ENCODE measurements at places on chromosomes 12 and 14.

- DNase-seq, result no peak
Measured at GRCh38 chr12:12056951-12057350, 13.8 kb upstream of the BCL2L14 start.

- DNase-seq, result no peak
Measured at GRCh38 chr12:62744551-62744950, 190.4 kb downstream of the PPM1H start.

DNA sequence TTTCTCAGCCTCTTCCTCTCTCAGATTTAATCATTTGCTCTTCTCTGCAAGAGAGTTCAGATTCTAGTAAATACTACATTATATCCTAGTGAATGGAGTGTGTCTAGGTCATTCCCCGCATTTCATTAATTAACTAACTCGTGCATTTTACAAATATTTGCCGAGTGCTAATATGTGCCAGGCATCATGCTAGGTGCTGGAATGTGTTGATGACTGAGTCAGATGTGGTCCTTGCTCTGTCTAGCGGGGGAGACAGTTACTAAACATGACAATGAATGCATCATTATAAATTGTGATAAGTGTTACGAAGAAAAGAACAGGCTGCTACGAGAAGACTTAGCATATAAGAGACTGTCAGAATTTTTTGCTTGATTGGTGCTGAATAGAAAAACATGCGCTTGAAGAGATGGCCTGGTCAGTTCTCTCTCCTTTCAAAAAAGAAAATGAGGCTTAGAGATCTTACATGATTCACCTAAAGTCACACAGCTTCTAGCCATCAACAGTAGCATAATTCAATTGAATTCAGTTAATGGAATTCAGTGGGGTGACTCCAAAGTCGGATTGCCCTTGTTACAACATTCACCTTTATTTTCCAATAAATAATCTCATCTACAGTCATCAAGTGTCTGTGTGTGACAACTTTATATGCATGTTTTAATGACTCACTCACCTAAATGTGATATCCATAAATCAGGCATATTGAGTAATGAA lies 48.7 kb upstream of the MAX start:
- DNase-seq, result no peak

DNA sequence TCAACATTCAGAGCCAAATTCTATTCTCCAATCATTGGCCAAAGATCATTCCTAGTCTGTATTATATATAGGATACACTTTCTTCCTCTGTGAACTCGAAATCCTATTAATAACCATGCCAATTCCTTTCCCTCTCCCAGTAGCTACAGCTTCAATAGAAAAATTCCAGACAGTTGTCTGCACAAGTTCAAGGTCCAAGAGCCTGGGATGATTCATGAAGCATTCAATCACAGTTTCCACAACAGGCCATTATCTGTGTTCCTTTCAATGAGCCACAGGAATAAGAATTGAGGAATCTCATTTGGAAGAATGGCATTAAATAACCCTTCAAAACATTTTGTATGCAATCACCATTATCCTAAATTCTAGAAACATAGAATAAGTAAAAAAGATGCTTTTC lies 437.4 kb downstream of the RMST start:
- DNase-seq, result no peak

- DNase-seq, result no peak
Measured at GRCh38 chr12:54232790-54233189, 44.0 kb upstream of the SMUG1 start.

DNA sequence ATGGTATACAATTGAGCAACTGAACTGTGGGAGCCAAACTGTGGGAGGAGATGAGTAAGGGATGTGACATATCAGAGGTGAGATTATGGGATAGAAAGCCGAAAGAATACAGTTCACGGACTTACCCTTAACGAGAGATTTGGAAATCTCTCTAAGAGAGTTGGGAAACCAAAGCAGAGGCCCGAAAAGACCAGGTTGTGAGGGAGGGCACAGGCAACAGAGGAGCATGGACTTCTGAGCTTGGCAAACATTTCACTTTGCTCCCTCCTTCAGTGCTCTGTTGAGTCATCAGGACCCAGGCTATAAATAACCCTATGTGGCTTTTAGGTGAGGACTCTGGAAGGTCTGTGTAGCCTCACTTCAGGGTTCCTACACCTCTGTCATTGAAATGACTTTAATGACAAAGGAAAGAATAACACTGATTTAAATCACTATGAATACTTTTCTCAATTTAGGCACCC lies 120.6 kb downstream of the TGFB3 start:
- DNase-seq, result no peak

DNA sequence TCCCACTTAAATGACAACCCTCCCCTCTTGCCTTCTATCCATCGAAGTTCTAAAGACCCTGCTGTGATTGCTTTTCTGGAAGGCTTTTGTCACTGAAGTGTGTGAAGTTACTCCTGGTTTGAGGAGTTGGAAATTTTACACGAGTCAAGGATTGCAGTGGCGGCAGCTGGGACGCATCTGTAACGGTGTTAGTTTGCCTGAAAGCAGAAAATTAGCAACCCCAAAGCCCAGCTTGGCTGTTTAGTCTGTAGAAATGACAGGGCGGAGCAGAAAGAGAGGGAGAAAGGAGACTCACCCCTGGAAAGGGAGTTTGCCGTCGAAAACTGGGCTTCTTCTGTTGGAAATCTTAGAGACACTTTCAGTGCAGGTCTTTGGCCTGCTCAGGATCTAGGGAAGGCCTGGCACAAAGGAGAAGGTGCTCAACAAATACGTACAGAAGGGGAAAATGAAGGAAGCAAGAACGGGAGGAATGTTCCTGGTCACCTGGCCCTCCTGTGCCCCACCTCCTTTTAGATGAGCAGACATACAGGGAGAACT lies 931 bp upstream of the MYF5 start:
- DNase-seq, result no peak

All from CD4-positive, alpha-beta T cell treated with Interleukin-4 for 4 hours (primary cell).